H7 (cell line): ENCODE measurements at places on chromosomes 3 and 15. TPM values are rescaled to one million over a fixed set of nuclear protein-coding genes. Genes with fewer than 3 reads are reported as not detected.

The FES gene
- 11.2 and 13.6 TPM in 2 replicates for total RNA-seq

The LYZL4 gene
- not detected in 2 replicates for total RNA-seq

The MEGF11 gene
- total RNA-seq: 0.67 and 0.76 TPM in 2 replicates

The TIGIT gene
- not detected in 2 replicates for total RNA-seq

The PLD1 gene
- 2.3 and 2.7 TPM in 2 replicates for total RNA-seq

The THBS1 gene
- total RNA-seq: 9.9 and 10.1 TPM in 2 replicates

The ZKSCAN7 gene
- total RNA-seq: 6.5 and 13.0 TPM in 2 replicates

The GOLGA6L4 gene
- 0.10 and 1.8 TPM in 2 replicates for total RNA-seq

The CRYGS gene
- 0.81 and 1.8 TPM in 2 replicates for total RNA-seq

The HLTF gene
- total RNA-seq: 48.6 and 74.2 TPM in 2 replicates

The SPINT1 gene
- total RNA-seq: 81.1 and 109 TPM in 2 replicates

The LMAN1L gene
- not detected in 2 replicates for total RNA-seq

The DZIP1L gene
- total RNA-seq: 10.7 and 13.6 TPM in 2 replicates

The SLC28A1 gene
- not detected in 2 replicates for total RNA-seq

The DENND4A gene
- total RNA-seq: 2.9 and 4.4 TPM in 2 replicates

The TRIM71 gene
- total RNA-seq: 105 and 151 TPM in 2 replicates

The KNG1 gene
- total RNA-seq: not detected in 2 replicates

The APBA2 gene
- 13.9 and 15.6 TPM in 2 replicates for total RNA-seq

The A4GNT gene
- not detected in 2 replicates for total RNA-seq

The REC114 gene
- not detected in 2 replicates for total RNA-seq

The PLA2G4E gene
- total RNA-seq: not detected in 2 replicates

The CHST2 gene
- 99.4 and 122 TPM in 2 replicates for total RNA-seq

The CHL1 gene
- total RNA-seq: 0.28 TPM in 1 of 2 replicates, not detected in the other

The GPR171 gene
- not detected in 2 replicates for total RNA-seq

The SCN5A gene
- 2.9 and 8.1 TPM in 2 replicates for total RNA-seq

The SKOR1 gene
- 0.11 TPM in 1 of 2 replicates, not detected in the other for total RNA-seq

The PCOLCE2 gene
- 9.4 and 18.3 TPM in 2 replicates for total RNA-seq

The WNT7A gene
- 0.04 and 0.07 TPM in 2 replicates for total RNA-seq

The WDR49 gene
- total RNA-seq: 0.07 and 0.35 TPM in 2 replicates

The DAZL gene
- total RNA-seq: 1.4 and 2.4 TPM in 2 replicates

The ANKRD63 gene
- 0.22 and 0.45 TPM in 2 replicates for total RNA-seq
